ENCODE measurements at places on chromosomes 13 and 19.

- DNase-seq, result no peak
Measured at GRCh38 chr19:34325181-34325580, 39.8 kb upstream of the GPI start.

- DNase-seq, result no peak
Measured at GRCh38 chr13:99374169-99374991, 67.2 kb upstream of the GPR183 start.

- no peak for DNase-seq
Measured at GRCh38 chr13:51823359-51823758, 19.4 kb upstream of the DHRS12 start.

DNA sequence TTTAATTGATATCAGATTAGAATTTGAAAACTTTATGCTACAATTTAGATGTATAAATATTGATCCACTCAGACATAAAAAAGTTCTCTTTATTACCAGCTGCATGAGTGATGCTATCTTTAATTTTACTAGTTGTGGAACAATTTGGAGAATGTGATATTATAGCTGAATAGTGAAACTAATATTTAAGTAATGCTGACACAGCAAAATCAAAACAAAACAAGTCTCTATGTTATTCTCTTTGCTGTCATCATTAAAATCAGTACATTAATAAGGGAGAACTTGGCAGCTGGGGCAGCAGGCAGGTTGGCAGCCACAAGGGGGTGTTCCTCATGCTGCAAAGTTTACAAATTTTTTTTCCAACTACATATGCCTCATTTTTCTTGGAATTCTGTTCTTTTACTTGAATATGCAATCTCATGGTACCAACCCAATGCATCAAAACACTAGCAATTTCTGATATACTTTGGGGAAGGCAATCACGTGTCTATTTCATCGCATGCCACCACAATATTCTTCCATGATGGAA is 585.3 kb downstream of the FGF9 start:
- DNase-seq, result no peak

DNA sequence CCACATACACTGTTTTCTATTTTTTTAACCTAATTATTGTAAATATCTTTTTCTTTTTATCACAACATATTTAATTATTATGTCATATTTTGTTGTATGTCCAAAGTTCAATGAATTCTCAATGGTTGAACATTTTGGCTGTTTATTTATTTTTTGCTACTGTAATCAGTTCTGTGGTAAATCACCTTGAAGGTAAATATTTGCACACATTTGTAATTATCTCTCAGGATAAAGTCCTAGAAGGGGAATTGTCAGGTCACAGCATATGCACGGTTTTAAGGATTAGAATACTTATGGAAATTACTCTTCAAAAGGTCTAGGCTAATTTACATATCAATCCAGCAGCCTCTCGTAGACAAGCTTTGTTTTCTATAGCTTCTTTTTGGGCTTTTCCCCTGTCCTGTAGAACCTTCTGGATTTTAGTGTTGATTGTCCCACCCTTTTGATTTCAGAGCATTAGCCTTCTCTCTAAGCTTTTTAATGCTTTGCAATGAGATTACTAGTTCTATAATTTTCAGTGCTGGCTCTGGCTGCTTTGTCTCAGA is 362.6 kb downstream of the KCNRG start:
- no peak for DNase-seq

DNA sequence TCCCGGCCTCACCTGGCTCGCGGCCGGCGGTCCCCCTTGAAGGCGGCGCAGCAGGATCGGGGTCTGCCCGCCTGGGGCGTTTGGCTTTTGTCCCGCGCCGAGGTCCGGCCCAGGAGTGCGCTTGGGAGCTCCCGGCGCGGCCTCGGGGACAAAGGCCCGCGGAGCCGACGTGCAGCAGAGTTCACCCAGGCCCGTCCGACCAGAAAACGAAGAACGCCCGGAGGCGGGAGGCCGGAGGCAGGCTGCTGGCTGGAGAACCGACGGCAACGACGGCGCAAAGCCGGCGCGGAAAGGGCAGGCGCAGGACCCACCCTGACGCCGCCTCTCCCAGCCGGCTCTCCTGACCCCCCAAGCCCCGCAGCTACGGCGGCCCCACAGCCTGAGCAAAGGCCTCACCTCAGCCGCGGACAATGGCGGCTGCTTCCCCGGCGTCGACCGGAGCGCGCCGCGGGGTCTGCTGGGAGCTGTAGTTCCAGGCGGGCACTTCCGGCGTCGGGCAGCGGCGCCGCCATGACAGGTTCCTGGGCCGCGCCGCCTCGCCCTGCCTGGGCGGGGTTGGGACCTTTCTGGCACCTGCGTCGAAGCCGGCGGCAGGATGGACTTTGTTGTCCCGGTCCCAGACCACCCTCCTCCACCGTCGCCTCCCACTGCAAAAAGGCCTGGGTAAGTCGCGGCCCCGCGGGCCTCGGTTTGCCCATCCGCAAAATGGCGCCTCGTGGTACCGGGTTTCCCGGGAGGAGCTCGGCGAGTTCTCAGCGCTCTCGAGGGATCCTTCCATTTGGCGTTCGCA is at the start of gene ZNF606:
Gene ZNF606, minus strand, starts transcription at position 437 of the 790 bp plus-strand sequence. CDS start 1,501 bp downstream, outside the sequence.
- peak; percentile 71 for DNase-seq

DNA sequence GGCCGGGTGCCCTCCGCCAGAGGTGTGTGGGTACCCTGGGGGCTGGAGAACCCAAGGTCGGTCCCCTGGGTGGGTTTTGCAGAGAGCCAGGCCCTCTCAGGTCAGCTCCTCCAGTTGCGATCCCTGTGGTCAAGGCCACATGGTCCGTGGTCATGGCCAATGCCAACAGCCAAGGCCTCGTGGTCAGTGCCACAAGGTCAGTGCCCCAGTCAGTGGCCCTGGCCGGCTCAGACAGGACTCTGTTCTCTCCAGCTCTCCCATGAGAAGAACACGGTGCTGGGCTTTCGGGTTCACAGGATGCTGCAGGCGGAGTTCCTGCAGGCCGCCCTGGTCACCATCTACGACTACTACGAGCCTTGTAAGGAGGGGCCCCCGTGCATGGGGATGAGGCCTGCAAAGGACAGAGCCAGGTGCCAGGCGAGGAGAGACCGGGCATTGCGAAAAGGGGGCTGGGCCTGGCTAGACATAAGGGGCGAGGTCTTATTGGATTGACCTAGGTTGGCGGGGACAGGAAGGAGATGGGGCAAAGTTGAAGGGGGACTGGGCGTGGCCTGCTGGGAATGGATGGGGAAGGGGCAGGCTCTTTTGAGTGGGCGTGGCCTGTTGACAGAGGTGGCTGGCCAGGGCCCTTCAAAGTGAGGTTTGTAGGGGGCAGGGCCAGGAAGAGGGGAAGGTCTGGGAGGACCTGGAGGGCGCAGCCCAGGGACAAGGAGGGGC is 15.2 kb upstream of the SHFL start:
- no peak for DNase-seq

DNA sequence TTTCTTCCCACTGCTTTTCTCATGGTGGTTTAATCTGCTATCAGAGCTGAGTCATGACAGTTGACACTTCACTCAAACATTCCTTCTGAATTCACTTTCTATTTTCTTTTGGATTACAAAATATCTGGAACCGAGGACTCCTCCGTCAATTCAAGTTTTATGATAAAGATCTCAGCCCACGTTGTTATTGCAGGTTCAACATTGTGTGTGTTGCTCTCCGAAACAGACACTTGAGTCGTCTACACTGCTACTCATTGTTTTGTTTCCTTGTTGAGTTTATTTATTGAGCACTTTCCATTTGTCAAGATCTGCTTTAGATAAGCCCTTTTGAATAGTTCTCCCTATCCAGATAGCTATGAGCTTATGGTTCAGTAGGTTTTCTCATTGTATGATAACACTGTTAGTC is 636.1 kb upstream of the GPC6 start:
- DNase-seq, result no peak

DNA sequence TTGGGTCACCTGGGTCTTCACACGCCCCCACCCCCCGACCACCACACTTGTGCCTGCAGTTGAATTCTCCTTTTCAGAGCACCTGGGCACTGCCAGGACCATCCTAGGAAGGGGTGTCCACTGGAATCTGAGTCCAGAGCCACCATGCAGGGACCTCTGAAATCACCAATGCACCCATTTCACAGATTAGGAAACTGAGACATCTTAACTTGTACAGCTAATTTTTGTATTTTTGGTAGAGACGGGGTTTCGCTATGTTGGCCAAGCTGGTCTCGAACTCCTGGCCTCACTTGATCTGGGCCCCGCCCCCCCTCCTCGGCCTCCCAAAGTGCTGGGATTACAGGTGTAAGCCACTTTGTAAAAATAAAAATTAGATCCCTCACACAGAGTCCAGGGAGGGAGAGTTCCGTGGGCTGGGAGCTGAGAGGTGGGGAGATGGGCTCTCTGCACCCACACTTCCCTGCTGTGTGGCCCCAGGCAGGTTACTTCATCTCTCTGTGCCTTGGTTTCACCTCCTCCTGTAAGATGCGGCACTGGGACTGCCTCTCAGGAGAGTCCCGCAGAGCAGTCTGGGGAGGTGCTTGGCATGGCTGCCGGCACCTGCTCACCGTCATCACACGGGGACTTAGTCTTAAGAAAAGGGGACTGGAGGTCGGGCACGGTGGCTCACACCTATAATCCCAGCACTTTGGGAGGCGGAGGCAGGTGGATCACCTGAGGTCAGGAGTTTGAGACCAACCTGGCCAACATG is 45.9 kb upstream of the C19orf12 start:
- DNase-seq, result no peak

DNA sequence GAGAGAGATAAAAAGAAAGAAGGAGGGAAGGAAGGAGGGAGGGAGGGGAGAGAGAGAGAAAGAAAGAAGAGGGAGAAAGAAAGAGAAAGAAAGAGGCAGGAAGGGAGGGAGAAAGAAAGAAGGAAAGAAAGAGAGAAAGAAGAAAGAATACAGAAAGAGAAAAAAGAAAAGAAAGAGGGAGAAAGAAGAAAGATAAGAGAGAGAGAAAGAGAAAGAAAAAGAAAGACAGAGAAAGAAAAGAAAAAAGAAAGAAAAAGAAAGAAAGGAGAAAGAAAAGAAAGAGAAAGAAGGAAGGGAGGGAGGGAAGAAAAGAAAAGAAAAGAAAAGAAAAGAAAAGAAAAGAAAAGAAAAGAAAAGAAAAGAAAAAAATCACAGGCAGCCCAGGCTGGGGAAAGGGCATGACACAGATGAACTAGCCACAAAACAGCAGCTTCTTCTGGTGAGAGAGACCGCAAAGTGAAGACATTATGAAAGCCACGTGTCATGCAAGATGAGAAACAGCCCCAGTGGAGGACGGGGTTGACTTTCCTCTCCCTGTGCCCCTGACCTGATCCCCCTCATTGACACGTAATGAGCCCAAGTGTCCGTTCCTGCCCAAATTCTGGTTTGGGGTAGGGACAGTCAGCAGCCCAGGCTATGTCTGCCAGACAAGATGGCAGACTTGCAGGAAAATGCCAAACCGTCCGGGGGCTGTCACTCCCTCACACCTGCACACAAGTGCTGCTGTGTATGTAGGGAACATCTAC is 102.1 kb downstream of the INSR start:
- DNase-seq, result no peak

- DNase-seq, result no peak
Measured at GRCh38 chr13:46602531-46602930, 49.6 kb downstream of the LRCH1 start.

DNA sequence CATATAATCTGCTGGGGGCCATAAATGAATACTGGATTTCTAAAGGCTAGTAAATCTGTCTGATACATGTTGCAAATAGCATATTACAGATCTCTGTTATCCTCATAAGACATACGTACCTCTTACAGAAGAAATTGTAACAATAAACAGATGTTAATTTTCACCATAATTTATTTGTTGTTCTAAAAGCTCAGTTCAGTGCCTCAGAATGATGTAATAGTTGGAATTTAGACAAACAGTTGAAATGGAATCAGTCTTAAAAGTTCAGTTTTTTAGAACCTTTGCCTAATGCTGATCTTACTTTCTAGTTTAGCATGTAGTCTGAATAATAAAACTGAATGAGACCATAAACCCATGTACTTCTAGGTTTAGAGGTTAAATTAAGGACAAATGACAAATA is 43.1 kb downstream of the B3GLCT start:
- no peak for DNase-seq

GRCh38 chr13:39968646-39969475 is 313.4 kb downstream of the COG6 start:
- DNase-seq, result no peak

DNA sequence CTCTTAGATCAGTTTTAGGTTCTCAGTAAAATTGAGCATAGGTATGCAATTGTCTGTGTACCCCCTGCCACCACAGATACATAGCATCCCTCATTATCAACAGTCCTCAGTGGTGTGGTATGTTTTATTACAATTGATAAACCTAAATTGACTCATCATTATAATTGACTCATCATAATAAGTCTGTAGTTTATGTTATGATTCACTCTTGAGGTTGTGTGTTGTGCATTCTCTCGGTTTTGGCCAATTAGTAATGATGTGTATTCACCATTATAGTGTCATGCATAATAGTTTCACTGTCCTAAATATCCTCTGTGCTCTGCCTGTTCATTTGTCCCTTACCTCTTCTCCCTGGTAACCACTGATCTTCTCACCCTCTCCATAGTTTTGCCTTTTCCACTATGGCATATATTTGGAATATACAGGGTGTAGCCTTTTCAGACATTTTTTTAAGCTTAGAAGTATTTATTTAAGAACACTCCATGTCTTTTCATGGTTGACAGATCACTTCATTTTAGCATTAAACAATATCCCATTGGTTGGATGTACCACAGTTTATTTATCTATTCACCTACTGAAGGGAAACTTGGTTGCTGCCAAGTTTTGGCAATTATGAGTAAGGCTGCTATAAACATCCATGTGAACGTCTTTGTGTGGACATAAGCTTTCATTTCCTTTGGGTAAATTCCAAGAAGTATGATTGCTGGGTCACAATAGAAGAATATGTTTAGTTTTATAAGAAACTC is 1620.6 kb upstream of the MIR17HG start:
- DNase-seq, result no peak

DNA sequence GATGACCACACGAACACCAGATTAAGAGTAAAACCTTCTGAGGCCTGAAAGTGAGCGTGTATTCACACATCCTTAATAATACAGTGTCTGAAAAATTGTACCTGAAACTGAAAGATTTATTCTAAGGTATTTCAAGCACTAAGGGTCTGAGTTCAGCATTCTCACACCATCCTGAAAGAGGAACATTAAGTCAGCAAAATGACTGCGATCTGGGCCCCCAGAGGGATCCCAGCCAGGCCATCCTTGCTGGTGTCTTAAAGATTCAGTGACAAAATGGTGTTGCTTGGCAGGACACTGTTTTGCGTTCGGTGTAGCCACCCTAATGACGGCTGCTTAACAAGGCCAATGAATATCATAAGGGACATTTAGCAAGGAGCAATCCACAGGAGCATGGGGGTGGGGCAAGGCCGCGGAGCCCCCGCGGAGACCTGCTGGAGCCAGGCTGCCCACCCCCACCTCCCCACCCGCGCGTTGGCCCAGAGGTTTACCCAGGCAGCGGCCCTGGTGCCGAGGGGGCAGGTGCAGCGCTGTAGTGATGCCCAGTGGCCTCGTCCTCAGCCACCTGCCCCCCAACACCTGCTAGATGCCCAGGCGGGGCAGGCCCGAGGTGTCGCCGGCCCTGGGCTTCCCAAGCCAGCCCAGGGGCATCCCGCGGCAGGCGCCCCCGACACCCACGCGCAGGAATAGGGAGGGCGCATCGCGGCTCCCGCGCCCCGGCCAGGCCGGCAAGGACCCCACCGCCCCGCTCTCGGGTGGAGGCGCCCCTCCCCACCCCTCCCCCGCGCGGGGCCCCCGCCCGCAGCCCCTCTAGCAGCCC is 742 bp downstream of the NALCN start:
- peak; percentile 11 for DNase-seq
